ENCODE measurements at places on chromosomes 13 and 19. TPM values are rescaled to one million over a fixed set of nuclear protein-coding genes. Genes with fewer than 3 reads are reported as not detected.
A peak's percentile ranks its signal among the peaks of the same experiment; 100 is the strongest.

Gene KIR3DL2
- total RNA-seq: 0.11 TPM

Gene ZNF525
- total RNA-seq: 9.3 TPM

Gene TPRX1
- not detected for total RNA-seq

Gene PTPRH
- total RNA-seq: 0.14 TPM

Gene B3GNT3
- total RNA-seq: not detected

DNA sequence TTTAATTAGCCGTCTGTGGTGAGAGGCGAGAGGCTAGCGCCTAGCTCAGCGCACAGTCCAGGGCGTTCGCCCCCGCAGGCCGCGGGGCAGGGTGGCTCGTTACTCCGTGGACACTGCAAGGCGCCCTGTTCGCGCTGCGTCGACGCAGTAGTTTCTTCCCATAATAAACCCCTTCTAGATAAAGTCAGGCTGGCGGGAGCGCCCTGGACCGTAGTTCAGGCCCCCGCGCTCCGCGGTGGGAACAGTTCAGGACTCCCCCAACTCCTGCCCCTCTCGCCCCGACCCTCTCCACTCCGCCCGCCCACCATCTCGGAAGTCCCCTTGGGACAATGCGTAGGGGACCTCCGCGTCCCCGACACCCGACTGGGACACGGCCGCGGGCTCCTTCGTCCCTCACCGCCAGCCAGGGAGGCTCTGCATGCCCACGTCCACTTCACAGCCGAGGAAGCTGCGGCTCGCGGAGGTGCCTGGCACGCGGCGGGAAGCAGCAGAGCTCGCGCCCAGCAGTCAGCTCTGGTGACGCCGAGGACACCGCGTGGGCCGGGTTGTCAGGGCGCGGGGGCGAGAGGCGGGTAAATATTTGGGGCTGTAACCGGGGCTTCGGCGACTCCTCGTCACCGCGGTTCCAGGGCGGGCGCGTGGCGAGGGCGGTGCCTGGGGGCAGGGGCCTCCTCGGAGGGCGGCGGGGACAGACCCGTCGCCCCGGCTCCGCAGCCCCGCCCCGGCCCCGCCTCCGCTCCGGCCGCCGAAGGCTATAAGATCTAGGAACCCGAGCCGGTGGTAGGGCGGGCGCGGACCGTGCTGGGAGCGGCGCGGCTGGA is at the start of gene RGCC:
RGCC (plus strand) TSS at position 783 of the 821 bp plus-strand sequence. CDS start 158 bp downstream, outside the sequence.
- DNase-seq: peak; percentile 79

DNA sequence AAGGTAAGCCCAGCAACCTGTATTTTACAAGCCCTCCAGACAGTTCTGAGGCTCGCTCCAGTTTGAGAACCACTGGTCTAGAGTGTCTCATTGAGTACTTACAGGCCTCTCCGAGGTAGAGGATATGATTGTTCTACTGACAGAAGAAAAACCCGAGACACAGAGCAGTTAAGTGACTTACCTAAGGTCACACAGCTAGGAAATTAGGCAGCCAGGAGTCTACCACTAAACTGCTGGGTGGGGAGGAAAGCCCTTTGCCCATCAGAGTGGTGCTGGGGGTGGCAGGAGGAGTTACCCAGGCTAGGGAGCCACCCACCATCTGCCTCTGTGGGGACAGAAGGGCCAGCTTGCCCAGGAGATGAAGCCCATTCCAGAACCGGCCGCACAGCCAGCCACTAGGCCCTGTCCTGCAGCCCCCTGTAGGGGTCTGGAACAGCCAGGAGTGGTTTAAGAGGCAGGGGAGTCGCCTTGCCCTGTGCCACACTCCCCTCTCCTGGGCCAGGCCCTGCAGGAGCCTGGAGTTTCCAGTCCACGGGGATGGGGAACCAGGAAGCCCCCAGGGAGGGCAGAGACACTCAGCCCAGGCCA is 703 bp downstream of the RASGRP4 start:
- no peak for DNase-seq

DNA sequence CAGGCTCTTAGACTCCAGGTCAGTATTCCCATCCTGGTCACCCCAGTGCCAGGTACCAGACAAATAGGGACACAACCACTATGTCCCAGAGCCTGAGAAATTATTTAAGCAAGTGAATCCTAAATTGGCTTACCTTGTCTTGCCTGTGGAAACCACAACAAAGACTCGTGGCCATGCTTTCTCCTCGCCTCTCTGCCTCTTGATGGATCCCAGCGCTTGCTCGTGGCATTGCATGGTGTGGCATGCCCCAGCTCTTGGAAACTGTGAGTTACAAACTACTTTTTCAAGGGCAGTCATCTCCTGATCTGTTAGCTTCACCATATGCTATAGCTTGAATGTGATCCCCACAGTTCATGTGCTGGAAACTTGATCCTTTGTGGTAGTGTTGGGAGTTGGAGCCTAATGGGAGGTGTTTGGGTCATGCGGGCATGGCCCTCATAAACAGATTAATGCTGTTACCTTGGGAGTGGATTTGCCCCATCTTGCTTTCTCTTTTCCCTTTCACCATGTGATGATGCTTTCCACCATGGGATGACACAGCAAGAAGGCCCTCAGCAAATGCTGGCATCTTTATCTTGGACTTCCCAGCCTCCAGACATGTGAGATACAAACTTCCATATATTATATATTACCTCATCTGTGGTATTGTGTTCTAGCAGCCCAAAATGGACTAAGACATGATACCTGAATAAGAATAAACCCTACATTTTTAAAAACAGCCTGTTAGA is 31.2 kb downstream of the SPRYD7 start:
- no peak for DNase-seq

DNA sequence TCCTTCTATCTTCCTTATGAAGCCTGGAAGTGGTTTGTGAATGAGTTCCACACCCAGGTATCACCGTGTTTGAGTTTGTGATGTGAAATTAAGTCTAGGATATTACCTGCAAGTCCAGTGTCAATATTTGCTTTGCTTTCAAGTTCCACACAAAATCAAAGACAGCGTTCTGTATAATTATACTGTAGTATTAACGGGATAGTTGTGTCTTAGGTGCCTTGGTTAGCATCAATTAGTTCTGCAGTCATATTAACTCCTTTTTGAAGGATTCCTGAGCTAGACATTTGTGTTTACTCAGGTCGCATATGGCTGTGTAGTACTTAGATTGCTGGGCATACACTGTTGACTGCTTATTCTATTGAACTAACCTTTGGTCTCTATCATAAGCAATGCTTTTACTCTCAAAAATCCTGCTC is 54.4 kb downstream of the ERCC5 start:
- no peak for DNase-seq
